CD4-positive, alpha-beta T cell (primary cell): ENCODE measurements at places on chromosomes 13 and 19. TPM values are rescaled to one million over a fixed set of nuclear protein-coding genes. Genes with fewer than 3 reads are reported as not detected.

DNA sequence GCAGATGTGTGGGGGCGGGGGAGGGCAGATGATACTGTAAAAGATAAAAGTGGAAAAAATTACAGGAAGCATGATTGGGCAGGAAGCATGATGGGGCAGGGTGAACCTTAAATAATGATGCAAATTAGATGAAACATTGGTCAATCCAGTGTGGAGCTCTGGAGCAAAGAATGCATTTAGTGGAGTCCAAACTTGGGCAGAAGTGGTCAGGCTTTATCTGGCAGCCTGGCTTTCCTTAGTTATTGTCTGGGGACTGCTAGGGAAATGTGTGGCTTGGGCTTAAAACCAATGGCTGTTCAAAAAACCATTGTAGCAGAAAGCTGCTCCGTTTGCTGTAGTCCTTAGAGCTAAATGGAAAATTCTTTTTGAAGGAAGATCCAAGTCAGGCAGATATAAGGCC is 1077.3 kb upstream of the MIR17HG start:
- no peak for DNase-seq
- H3K4me1 ChIP-seq, result no peaks in the 10 kb centered on the region
- H3K27me3 ChIP-seq, result no peaks in the 10 kb centered on the region
- H3K27ac ChIP-seq, result no peak overlapping the region
- H3K36me3 ChIP-seq, result no peaks in the 10 kb centered on the region

DNA sequence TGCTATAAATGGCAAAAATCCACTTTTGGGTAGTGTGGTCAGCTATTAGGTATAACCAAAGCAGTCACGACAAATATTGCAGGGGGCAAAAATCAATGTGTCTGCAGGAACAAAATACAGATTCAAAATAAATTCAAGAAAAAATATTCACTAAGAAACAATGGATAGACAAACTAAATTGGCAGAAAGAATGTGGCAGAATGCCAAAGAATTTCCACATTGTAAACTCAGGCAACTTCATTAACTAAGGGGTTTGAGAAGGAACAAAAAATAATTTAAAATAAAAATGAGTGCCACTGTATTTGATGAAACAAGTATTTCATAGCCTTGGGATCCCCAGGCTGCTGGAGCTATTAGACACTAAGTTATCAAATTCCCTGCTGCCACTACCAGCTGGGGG is 193.1 kb downstream of the VWA8 start:
- no peak overlapping the region for H3K27ac ChIP-seq
- no peak overlapping the region for H3K4me3 ChIP-seq
- no peaks in the 10 kb centered on the region for H3K4me1 ChIP-seq
- H3K36me3 ChIP-seq, result peaks cover 3% of the 10 kb centered on the region
- H3K27me3 ChIP-seq, result no peaks in the 10 kb centered on the region

Gene CD177
- total RNA-seq, result not detected

DNA sequence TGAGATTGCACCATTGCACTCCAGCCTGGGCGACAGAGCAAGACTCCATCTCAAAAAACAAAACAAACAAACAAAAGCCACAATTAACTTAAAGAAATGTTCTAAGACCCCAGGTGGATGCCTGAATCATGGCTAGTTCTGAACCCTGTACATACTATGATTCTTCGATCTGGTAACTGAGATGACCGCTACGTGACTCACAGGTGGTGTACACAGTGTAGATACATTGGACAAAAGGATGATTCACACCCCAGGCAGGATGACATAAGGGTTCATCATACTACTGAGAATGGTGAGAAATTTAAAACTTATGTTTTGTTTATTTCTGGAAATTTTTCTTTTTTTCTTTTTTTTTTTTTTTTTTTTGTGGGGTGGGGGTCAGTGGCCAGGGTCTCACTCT is 6.5 kb downstream of the ZNF426 start:
- no peak for DNase-seq
- H3K4me3 ChIP-seq, result no peak overlapping the region
- peaks cover 82% of the 10 kb centered on the region for H3K36me3 ChIP-seq
- no peaks in the 10 kb centered on the region for H3K27me3 ChIP-seq
- H3K27ac ChIP-seq, result no peak overlapping the region

- DNase-seq, result no peak
- peaks cover 83% of the 10 kb centered on the region for H3K36me3 ChIP-seq
- H3K4me1 ChIP-seq, result peaks cover 9% of the 10 kb centered on the region
- H3K4me3 ChIP-seq, result no peak overlapping the region
- no peaks in the 10 kb centered on the region for H3K27me3 ChIP-seq
These were observed 22.4 kb downstream of the PRR12 start for GRCh38 chr19:49613374-49613773.

Gene VSTM1
- not detected for total RNA-seq

Gene ZNF763
- 2.9 TPM for total RNA-seq

- H3K36me3 ChIP-seq, result peaks cover 95% of the 10 kb centered on the region
- no peaks in the 10 kb centered on the region for H3K27me3 ChIP-seq
- peak overlapping the region; percentile 45 for H3K27ac ChIP-seq
- DNase-seq, result no peak
- H3K4me3 ChIP-seq, result no peak overlapping the region
These were observed 14.5 kb upstream of the CCDC97 start for GRCh38 chr19:41295499-41295898.

DNA sequence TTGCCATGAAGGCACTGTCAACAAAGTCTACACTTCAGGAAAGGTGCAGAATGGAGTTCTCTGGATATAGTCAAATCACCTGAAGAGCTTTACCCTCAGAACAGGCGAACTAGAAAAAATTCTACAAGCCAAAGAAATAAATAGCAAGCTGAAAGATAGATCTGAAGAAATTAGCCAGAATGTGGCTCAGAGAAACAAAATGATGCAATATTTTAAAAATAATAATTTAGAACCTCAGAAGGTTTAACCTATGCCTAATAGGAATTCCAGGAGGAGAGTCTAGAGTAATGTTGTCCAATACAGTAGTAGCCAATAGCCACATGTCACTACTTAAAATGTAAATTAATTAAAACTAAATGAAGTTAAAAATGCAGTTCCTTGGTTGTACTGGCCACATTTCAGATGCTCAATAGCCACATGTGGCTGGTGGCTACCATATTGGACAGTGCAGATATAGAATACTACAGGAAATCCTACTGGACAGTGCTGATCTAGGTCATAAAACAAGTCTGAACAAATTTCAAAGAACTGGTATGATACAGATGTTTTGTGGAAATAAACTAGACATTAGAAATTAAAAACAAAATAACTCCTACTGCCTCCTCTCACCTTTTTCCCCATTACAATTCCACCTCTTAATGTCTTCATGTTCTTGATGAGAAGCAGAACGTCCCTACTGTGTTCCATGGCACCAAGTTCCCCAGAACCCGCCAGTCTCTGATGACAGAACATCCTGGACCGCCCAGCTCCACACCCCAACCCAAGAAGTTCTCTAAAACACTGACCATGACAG is 679 bp upstream of the CDADC1 start:
- peak overlapping the region; percentile 65 for H3K4me3 ChIP-seq
- no peaks in the 10 kb centered on the region for H3K36me3 ChIP-seq
- H3K27ac ChIP-seq, result peak overlapping the region; percentile 36
- peaks cover 3% of the 10 kb centered on the region for H3K27me3 ChIP-seq
- no peak for DNase-seq
- peaks cover 21% of the 10 kb centered on the region for H3K4me1 ChIP-seq

Gene ZNF844
- 22.2 TPM for total RNA-seq

- no peaks in the 10 kb centered on the region for H3K27me3 ChIP-seq
- no peak overlapping the region for H3K27ac ChIP-seq
- no peaks in the 10 kb centered on the region for H3K4me1 ChIP-seq
- H3K4me3 ChIP-seq, result no peak overlapping the region
These were observed 25.9 kb upstream of the SLC46A3 start for GRCh38 chr13:28744656-28745055.

GRCh38 chr13:53189162-53189561 is 160.5 kb downstream of the OLFM4 start:
- H3K4me1 ChIP-seq, result no peaks in the 10 kb centered on the region
- no peak overlapping the region for H3K4me3 ChIP-seq
- H3K27me3 ChIP-seq, result no peaks in the 10 kb centered on the region
- H3K27ac ChIP-seq, result no peak overlapping the region
- DNase-seq, result no peak
- no peaks in the 10 kb centered on the region for H3K36me3 ChIP-seq

Gene CEACAM8
- not detected for total RNA-seq

Gene ZNF98
- not detected for total RNA-seq

- DNase-seq, result peak; percentile 41
- no peaks in the 10 kb centered on the region for H3K27me3 ChIP-seq
- H3K27ac ChIP-seq, result no peak overlapping the region
- H3K4me3 ChIP-seq, result no peak overlapping the region
- H3K36me3 ChIP-seq, result peaks cover 24% of the 10 kb centered on the region
These were observed 34.7 kb downstream of the PHF11 start for GRCh38 chr13:49530457-49530856.

GRCh38 chr19:10259162-10259905 is 7.3 kb downstream of the MRPL4 start:
- peaks cover 39% of the 10 kb centered on the region for H3K36me3 ChIP-seq
- no peak overlapping the region for H3K4me3 ChIP-seq
- peaks cover 20% of the 10 kb centered on the region for H3K4me1 ChIP-seq
- no peak overlapping the region for H3K27ac ChIP-seq
- H3K27me3 ChIP-seq, result no peaks in the 10 kb centered on the region

- no peak overlapping the region for H3K27ac ChIP-seq
- H3K36me3 ChIP-seq, result peaks cover 2% of the 10 kb centered on the region
These were observed 4.3 kb downstream of the RUVBL2 start for GRCh38 chr19:48997972-48998371.

DNA sequence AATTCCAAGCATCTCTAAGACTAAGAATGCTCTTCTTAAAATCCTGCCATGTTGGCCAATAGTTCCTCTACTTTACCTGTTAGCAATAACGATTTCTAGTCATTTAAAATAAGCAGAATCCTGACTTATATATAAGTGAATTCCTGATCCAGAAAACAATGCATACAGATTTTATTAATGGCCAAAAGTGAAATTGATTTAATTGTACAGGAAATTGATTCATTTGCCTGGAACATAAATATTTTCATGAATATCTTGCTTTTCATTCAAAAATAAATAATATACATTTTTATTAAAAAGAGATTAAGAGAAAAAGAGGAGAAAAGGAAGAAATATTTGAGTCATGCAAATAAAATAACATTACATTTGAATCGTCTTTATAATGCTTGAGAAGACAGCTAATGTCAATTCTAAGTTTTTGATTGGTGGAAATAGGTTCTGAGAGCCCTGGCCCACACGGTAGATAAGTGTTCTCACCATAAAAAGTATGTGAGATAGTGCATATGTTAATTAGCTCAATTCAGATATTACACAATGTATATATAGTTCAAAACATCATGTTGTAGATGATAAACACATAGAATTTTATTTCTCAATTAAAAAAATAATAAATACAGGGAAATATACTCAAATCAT is 323.2 kb upstream of the MIR17HG start:
- no peak for DNase-seq
- no peaks in the 10 kb centered on the region for H3K4me1 ChIP-seq
- H3K27me3 ChIP-seq, result no peaks in the 10 kb centered on the region
- H3K36me3 ChIP-seq, result no peaks in the 10 kb centered on the region

Gene ZNF253
- 4.9 TPM for total RNA-seq

Gene EPS8L1
- total RNA-seq, result 2.2 TPM

Gene KLK15
- total RNA-seq, result not detected

Gene UHRF1
- 0.20 TPM for total RNA-seq

- H3K27me3 ChIP-seq, result no peaks in the 10 kb centered on the region
- H3K36me3 ChIP-seq, result no peaks in the 10 kb centered on the region
- no peaks in the 10 kb centered on the region for H3K4me1 ChIP-seq
- no peak overlapping the region for H3K27ac ChIP-seq
These were observed 2452.1 kb downstream of the PCDH9 start for GRCh38 chr13:64778002-64778401.

DNA sequence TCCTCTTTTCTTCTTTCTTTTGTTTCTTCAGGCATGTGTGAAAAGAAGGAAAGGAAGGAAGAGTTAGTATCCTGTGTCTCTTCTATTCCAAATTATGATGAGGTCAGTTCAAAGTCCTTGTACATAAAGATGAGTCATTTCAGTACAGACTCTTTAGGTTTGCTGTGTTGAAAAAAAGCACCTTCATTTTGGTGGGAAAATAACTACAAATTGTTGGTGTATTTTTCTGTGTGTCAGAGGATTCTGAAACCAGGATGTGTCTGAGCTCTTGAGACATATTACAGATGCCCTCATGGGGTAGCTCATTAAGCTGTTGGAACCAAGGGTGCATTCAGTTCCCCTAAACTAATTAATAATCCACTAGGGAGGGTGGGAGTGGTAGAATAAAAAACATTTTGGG is 5.8 kb upstream of the HSPH1 start:
- H3K27ac ChIP-seq, result no peak overlapping the region
- no peak overlapping the region for H3K4me3 ChIP-seq
- DNase-seq, result no peak
- no peaks in the 10 kb centered on the region for H3K36me3 ChIP-seq
- no peaks in the 10 kb centered on the region for H3K27me3 ChIP-seq

Gene MRPS31
- 8.3 TPM for total RNA-seq

DNA sequence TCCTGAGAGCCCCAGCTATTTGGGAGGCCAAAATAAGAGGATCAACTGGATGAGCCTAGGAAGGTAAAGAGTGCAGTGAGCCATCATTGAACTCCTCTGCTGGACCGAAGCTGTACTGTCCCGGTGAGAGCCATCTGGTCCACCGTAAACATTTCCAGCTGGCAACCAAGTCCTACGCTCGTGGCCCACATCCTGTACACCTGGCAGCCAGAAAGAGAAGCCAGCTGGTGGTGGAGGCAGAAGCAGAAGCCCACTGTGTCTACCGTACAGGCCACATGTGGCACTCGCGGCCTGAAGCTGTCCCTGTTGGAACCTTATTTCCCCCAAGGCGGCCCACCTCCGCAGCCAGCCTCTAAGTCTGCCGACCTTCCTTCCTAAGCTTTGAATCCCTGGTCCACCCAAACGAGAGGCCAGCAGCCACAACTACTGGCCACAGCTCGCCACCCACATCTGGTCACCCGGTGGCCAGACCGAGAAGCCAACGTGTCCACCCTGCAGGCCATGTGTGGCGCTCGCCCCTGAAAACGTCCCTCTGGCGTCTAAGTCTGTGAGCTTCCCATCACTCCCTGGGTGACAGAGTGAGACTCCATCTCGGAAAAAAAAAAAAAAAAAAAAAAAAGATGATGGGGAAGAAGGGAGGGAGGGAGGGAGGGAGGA is 14.2 kb upstream of the ZNF91 start:
- no peaks in the 10 kb centered on the region for H3K4me1 ChIP-seq
- no peak overlapping the region for H3K27ac ChIP-seq
- no peaks in the 10 kb centered on the region for H3K27me3 ChIP-seq
- no peaks in the 10 kb centered on the region for H3K36me3 ChIP-seq
- H3K4me3 ChIP-seq, result no peak overlapping the region

GRCh38 chr13:113002206-113002912 is 33.3 kb downstream of the MCF2L start:
- H3K27ac ChIP-seq, result no peak overlapping the region
- H3K27me3 ChIP-seq, result no peaks in the 10 kb centered on the region
- peaks cover 25% of the 10 kb centered on the region for H3K4me1 ChIP-seq
- DNase-seq, result no peak

GRCh38 chr13:37277007-37277406 is 171.5 kb upstream of the CSNK1A1L start:
- no peaks in the 10 kb centered on the region for H3K4me1 ChIP-seq
- DNase-seq, result no peak
- H3K4me3 ChIP-seq, result no peak overlapping the region
- no peaks in the 10 kb centered on the region for H3K36me3 ChIP-seq
- no peak overlapping the region for H3K27ac ChIP-seq
- no peaks in the 10 kb centered on the region for H3K27me3 ChIP-seq

Gene TMEM59L
- total RNA-seq, result 0.25 TPM
